ENCODE measurements at places on chromosomes 4 and X.

GRCh38 chrX:3549411-3549911 lies 164.0 kb downstream of the PRKX start:
- DNase-seq = no peak

- no peak for DNase-seq
Observed at GRCh38 chr4:123356921-123357320, 39.7 kb upstream of the SPRY1 start.

DNA sequence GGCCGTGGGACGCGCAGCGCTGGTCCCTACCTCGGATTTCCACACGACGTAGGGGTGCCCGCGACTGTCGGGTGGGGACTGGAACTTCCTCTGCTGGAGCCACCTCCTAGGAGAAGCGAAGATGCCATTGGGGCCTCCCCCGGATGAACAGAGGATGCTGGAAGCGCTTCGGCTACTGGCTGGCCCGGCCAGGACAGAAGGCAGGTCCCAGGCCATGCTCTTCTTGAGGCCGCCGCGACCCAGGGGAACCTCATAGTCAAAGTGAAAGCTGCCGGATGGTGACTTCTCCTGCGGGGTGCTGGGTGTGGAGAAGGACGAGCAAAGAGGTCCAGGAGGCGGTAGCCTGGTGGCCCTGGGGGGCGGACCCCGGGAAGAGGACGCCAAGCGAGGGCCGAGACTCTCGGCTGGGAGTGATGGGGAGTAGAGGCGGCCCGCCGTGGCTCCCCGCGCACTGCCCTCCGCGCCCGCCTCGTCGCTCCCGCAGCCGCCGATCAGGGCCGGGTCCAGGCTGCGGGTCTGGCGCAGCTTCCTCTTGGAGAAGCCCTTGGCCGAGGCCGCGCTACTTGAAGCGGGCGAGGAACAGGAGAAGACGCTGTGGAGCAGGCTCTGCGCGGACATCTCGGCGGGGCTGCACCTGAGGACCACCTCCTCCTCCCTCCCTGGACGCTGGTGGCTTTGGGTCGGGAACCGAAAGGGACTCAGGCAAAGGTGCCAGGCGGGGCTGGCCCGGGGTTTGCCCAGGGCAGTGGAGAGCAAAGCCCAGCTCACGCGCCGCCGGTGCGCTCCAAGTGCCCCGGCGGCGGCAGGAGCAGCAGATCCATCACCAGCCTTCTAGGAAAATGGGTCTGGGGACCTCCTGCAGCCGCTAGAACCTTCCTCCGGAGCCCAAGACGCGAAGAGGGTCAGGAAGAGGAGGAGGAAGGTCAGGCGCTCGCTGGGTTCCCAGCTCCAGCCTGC lies 1.2 kb downstream of the ARHGAP6 start:
- DNase-seq = no peak

GRCh38 chrX:42241421-42241820 lies 318.1 kb upstream of the CASK start:
- no peak for DNase-seq

DNA sequence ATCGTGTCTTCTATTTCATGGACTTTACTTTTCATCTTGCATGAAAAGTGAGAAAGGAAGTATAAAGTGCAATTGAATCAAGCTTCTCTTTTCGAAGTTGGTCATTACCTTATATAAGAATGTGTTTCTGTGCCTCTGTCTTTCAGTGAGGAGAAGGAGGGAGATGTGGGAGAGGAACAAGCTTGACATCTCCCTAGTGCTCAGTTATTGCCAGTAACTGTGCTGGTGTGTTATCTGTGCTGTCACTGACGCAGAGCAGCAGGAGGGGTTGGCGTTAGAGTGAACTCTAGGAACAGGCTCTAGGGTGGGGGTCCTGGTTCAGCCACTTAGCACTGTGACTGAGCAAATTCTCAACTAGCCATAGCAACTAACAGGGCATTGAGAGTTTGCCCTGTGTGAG lies 34.0 kb upstream of the TBC1D9 start:
- no peak for DNase-seq

DNA sequence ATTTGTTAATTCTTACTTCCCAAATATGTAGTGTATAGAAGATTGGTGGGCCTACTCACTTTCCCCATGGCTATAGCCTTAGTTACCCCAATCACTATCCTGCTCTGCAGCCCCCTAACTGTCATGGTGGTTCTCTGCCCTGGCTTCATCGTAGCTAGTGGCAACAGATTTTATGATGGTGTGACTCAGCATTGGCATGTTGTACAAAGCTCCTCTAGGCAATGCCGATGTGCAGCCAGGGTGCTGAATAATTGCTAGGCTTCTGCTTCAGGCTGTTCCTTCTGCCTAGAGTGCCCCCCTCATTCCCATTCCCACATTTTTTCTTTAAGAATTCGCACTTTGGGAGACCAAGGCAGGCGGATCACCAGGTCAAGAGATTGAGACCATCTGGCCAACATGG lies 35.2 kb downstream of the AFF2 start:
- no peak for DNase-seq

DNA sequence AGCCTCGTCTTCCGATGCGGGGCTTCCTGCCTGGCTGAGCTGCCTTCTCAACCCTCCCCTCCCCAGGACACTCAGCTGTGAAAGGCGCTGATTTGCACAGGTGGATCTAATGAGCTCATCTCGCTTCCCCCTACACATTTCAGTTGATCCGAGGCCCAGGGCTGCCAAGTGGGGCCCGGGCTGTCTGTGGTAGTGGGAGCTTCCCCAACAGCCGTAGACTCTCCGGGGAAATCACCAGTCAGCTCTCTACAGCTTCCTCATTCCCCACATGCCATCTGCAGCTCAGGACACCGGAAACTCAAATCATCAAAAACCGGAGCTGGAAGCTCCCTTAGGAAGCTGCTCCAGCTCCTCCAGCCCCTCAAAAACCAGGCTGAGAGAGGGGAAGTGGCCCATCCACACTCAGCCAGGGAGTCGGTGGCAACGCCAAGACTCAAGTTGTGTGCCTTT lies 56.2 kb downstream of the SMIM20 start:
- DNase-seq = no peak

DNA sequence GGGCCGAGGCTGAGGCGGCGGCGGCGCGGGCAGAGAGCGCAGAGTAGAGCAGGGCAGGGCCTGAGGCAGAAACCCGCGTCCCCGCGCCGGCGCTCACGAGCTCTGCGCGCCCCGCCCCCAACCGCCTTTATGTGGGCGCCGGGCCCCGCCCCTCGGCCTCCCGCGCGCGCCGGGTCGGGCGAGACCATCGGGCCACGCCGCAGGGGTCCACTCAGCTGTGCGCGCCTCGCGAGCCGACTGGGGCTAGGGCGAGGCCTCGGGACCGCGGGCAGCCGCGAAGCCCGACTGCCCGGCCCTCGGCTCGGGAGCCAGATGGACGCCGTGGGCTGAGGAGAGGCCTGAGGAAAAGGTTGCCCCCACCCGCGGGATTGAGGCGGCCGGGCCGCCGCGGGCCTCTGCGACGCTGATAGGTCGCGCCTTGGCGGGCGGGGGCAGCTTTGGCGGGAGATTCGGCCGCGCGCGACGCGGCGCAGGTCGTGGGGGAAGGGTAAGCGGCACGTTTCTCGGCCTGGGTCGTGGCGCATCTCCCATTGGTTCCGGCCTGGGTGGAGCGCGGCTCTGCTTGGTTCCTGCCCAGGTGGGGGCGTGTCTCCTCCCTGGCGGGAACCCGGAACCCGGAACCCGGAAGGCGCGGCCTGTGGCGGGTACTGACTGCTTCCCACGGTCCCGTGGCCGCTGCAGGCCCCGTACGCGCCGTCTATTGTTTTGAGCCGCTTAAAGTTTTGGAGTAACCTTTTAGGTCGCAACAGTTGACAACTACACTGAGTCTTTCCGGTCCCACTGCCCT lies at the start of gene SLBP:
SLBP (minus strand) TSS at position 104 of the 787 bp plus-strand sequence. CDS start 131 bp downstream, outside the sequence.
- peak; percentile 97 for DNase-seq

GRCh38 chr4:41506130-41506529 lies 31.8 kb upstream of the LIMCH1 start:
- DNase-seq = no peak

DNA sequence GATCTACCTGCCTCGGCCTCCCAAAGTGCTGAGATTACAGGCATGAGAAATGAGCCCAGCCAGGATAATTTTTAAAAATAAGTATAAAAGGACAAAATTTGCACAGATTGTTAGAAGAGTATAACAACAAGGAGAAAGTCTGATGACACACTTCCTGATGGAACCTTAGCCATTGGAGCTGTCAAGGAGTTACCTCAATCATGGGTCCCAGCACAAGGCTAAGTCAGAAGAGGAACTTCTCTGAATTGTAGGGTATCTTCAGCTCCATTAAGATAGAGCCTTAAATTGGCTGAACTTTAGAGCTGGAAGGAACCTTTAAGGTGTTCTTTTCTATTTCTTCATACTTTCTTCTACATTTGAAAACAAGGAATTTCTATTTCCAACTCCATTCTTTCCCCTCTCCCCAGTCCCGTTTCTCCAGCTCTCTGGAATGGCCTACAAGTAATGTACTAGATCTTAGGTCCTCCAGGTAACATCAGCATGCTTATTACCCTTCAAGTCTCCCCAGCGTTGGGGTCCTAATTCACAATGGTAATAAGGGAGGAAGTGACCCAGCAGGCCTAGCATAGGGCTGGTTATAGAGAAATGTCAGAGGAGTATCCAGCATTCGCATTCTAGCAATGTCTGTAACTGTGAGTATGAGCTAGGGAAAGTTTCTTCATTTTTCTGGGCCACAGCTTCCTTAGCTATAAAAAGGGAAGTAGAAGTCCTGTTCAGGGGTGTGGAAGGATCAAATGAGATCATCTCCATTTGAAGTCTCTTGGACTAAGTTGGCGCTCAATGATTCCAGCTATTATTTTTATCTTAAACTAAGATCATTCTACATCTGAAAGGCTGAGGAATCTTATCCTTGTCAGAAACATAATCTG lies 18.5 kb upstream of the RBPJ start:
- DNase-seq = no peak

DNA sequence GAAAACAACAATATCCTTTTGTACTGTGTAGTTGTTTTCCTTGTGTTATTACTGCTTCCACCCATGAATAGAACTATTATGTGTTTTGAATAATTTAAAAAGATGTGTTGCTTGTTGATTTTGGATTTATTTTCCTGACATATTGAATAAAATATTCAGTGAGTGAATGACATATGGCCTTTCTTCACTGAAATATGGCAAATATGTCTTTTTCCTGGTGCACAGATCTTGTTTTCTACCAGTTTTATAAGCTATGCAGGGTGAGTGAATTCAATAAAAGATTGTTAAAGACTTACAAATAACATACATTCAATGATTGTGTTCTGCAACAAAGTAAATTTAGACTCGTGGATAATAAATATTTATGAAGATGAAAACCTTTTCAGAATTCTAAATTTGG lies 1216.3 kb upstream of the ADGRL3 start:
- DNase-seq = no peak

- DNase-seq = no peak
Observed at GRCh38 chr4:80189956-80190677, 7.2 kb upstream of the PRDM8 start.

GRCh38 chr4:7647600-7648543 lies 213.1 kb upstream of the PSAPL1 start:
- DNase-seq = no peak

GRCh38 chrX:118286066-118286762 lies 59.7 kb upstream of the WDR44 start:
- DNase-seq = no peak

DNA sequence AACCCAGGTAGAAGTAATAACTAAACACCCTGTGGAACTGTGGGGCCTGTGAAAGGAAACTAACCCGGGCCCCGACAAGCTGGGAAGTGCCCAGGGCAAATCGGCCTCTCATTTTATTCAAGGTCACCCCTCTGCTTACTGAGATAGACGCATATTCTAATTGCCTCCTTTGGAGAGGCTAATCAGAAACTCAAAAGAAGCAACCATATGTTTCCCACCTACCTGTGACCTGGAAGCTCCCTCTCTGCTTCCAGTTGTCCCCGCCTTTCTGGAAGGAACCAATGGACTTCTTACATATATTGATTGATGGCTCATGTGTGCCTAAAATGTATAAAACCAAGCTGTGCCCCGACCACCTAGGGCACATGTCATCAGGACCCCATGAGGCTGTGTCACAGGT lies 23.1 kb upstream of the DHRSX start:
- no peak for DNase-seq

DNA sequence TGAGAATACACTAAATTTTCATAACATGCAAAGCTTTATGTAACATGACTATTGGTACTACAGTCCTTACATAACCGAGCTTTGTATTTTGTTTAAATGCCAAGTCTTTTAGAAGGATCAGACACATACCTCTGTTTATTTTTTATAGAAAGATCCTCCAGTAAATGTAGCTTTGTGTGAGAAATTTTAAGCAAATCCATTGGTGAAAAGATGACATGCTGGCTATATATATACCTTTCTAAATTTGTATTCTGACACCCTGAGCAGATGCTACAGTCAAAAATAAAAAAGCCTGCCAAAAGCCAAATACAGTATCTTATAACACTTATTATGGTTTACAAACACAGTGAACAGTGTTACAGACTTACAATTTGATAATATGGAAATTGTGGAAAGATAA lies at the start of gene YIPF7:
YIPF7 (minus strand) TSS at position 201 of the 400 bp plus-strand sequence. CDS start 1,525 bp downstream, outside the sequence.
- no peak for DNase-seq

- DNase-seq = no peak
Observed at GRCh38 chrX:48083212-48083611, 11.8 kb upstream of the ZNF630 start.

- no peak for DNase-seq
Observed at GRCh38 chr4:105067431-105067830, 79.2 kb upstream of the TET2 start.

- DNase-seq = no peak
Observed at GRCh38 chr4:38734911-38735310, 47.9 kb downstream of the TLR10 start.

DNA sequence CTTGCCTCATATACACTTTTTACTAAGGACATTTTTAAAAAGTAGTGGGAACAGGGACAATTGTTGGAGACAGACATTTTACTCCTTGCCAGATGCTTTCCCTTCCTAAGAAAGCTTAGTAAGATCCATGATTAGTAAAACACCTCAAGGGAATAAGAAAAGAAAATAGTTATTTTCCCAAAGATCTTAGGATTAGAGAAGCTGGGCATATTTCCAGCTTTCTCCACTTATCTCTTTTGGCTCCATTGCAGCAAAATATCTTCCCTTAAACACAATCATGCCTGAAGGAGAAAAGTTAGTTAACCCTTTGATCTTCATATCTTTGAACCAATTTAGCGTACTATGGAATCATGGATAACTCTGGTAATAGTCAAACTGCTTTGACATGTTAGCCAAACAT lies 257.9 kb downstream of the PCDH18 start:
- DNase-seq = no peak

DNA sequence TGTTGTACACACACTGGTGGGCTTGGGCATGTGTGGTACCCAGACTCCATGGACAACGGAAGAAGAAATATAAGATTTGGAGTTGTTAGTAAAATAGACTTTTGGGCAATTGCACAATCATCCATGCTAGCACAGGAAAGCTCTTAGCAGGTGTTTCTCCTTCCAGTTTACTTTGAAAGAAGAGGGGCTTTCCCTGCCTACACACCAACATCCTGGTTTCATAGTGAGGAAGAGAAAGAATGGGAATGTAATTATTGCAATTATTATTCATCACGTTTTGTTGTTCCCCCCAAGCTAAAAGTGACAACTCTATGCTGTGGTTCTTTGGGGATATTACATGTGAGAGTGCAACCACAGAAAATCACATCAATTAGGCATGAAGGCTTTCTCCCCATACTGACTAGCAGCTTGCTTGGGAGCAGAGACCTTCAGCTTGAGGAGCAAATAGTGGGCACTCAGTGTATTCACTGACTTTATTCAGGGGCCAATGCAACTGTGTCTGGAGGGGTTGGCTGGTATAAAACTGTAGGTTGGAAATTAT lies 57.2 kb upstream of the PUDP start:
- no peak for DNase-seq

GRCh38 chr4:96317891-96318290 lies 478.0 kb downstream of the PDHA2 start:
- no peak for DNase-seq

- DNase-seq = no peak
Observed at GRCh38 chr4:190020790-190021717, 6.0 kb downstream of the FRG2 start.

- DNase-seq = no peak
Observed at GRCh38 chr4:76308548-76308947, 2.0 kb downstream of the STBD1 start.

Data from activated T-helper 1 cell treated with anti-CD3 and anti-CD28 coated beads, Interleukin-2, amount 50 U/mL, for 16 hours (primary cell).